ENCODE measurements at places on chromosomes 1 and 21. TPM values are rescaled to one million over a fixed set of nuclear protein-coding genes. Genes with fewer than 3 reads are reported as not detected.

The OR2T10 gene
- not detected for total RNA-seq

The KCNA3 gene
- 16.2 TPM for total RNA-seq

The CLCNKA gene
- total RNA-seq = not detected

The SDC3 gene
- 0.14 TPM for total RNA-seq

The SLAMF7 gene
- 90.0 TPM for total RNA-seq

The SEMA6C gene
- total RNA-seq = 3.4 TPM

The S100A9 gene
- total RNA-seq = not detected

The FUBP1 gene
- 257 TPM for total RNA-seq

The FCAMR gene
- total RNA-seq = not detected

The ITLN1 gene
- not detected for total RNA-seq

The MFAP2 gene
- not detected for total RNA-seq

The TSPEAR gene
- total RNA-seq = not detected

The TRIM67 gene
- not detected for total RNA-seq

The HAO2 gene
- total RNA-seq = not detected

The KRTAP13-3 gene
- not detected for total RNA-seq

The SLC2A5 gene
- total RNA-seq = not detected

The DARS2 gene
- 46.7 TPM for total RNA-seq

The HEYL gene
- 0.07 TPM for total RNA-seq

The CELA3A gene
- not detected for total RNA-seq

The DNM3 gene
- 0.58 TPM for total RNA-seq

The RHCE gene
- total RNA-seq = 0.56 TPM

The OR2T11 gene
- not detected for total RNA-seq

The VHLL gene
- 0.43 TPM for total RNA-seq

The ZYG11A gene
- 0.16 TPM for total RNA-seq

The IVL gene
- total RNA-seq = not detected

The CNKSR1 gene
- total RNA-seq = 1.2 TPM

The CNR2 gene
- total RNA-seq = 0.25 TPM

The HES3 gene
- total RNA-seq = not detected

The SPRR3 gene
- total RNA-seq = not detected

The C4BPA gene
- total RNA-seq = not detected

The S100A8 gene
- not detected for total RNA-seq

The CFHR4 gene
- not detected for total RNA-seq

The OR10Z1 gene
- total RNA-seq = not detected

The CD101 gene
- total RNA-seq = 3.2 TPM

The ZNF683 gene
- 1.3 TPM for total RNA-seq

The SLC9C2 gene
- total RNA-seq = not detected

The CDC20 gene
- 160 TPM for total RNA-seq

The DMBX1 gene
- not detected for total RNA-seq

The OR2G6 gene
- not detected for total RNA-seq

The FTCD gene
- total RNA-seq = 0.52 TPM

The C2CD4D gene
- total RNA-seq = 1.6 TPM

The NID1 gene
- 0.07 TPM for total RNA-seq

The PSMA5 gene
- total RNA-seq = 192 TPM

The DCDC2B gene
- total RNA-seq = not detected

The BNIPL gene
- 0.54 TPM for total RNA-seq

The TP73 gene
- total RNA-seq = 0.60 TPM

The SHISAL2A gene
- 16.2 TPM for total RNA-seq

The KIF17 gene
- not detected for total RNA-seq

The ITPKB gene
- 42.6 TPM for total RNA-seq

The KCNE2 gene
- total RNA-seq = not detected

The NUDT4B gene
- total RNA-seq = not detected

The KLF17 gene
- total RNA-seq = not detected

The ERG gene
- total RNA-seq = not detected

The CR1 gene
- total RNA-seq = 0.14 TPM

The PCP4L1 gene
- not detected for total RNA-seq

The MSH4 gene
- total RNA-seq = 0.16 TPM

The SPRR5 gene
- not detected for total RNA-seq

The LCE3C gene
- total RNA-seq = not detected

Data from activated CD8-positive, alpha-beta T cell treated with anti-CD3 and anti-CD28 coated beads for 36 hours (primary cell).